ENCODE measurements at places on chromosomes 12 and 14.

DNA sequence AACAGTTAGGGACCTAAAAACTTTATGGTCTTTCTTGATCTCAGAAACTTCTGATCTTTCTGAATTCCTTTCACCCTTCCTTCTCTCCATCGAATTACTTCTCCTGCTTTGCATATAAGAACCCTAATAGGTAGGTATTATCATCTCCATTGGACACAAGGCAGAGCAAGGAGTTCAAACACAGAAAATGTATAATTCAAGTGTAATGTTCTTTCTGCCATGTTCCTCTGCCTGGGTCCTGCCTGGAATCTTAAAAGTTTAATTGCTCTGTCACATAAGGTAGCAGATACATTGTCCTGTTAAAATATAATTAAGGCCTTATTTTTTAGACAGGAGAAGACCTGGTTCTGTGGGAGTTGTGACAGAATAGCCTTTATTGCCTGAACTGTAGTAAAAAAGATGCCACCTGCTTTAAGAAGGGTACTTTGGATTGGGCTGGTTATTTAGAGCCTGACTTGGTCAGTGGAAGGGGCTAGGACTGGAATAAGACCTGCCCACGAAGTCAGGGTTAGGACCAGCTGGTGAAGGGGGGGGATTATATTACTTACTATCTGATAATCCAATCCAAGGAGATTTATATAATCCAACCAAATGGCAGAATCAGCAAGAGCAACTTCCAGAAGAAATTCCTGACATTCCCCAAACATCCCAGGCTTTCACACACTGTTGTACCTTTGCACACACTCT lies 10.4 kb downstream of the G2E3 start:
- DNase-seq, result no peak

- DNase-seq, result no peak
Observed at GRCh38 chr14:50366115-50366514, 30.6 kb downstream of the CDKL1 start.

- no peak for DNase-seq
Observed at GRCh38 chr12:608921-609320, 54.3 kb downstream of the NINJ2 start.

DNA sequence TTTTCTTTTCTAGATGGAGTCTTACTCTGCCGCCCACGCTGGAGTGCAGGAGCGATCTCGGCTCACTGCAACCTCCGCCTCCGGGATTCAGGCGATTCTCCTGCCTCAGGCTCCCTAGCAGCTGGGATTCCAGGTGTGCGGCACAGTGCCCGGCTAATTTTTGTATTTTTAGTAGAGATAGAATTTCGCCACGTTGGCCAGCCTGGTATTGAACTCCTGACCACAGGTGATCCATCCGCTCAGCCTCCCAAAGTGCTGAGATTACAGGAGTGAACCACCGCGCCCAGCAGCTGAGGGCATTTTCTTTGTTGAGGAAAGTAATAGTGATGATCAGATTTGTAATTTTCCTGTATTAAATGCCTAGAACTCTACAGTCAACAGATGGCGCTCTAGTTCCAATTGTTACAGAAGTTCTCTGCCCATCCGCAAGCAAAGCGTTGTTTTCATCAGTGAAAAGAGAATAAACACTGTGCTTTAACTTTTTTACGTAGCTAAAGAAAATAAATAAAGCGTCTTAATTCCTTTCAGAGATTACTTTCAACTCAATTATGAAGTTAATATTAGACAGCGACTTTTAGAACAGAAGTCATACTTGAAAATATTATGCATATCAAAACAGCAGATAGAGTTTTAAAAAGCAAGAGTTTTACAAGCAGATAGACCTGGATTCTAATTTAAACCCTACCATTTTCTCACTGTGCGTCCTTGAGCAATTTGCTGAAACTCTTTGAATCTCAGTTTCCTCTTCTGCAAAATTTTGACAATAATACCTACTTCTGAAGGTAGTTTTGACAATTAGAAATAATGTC lies 335.1 kb downstream of the DUSP6 start:
- DNase-seq, result no peak

GRCh38 chr12:88876857-88877256 lies 296.6 kb upstream of the KITLG start:
- DNase-seq, result no peak

DNA sequence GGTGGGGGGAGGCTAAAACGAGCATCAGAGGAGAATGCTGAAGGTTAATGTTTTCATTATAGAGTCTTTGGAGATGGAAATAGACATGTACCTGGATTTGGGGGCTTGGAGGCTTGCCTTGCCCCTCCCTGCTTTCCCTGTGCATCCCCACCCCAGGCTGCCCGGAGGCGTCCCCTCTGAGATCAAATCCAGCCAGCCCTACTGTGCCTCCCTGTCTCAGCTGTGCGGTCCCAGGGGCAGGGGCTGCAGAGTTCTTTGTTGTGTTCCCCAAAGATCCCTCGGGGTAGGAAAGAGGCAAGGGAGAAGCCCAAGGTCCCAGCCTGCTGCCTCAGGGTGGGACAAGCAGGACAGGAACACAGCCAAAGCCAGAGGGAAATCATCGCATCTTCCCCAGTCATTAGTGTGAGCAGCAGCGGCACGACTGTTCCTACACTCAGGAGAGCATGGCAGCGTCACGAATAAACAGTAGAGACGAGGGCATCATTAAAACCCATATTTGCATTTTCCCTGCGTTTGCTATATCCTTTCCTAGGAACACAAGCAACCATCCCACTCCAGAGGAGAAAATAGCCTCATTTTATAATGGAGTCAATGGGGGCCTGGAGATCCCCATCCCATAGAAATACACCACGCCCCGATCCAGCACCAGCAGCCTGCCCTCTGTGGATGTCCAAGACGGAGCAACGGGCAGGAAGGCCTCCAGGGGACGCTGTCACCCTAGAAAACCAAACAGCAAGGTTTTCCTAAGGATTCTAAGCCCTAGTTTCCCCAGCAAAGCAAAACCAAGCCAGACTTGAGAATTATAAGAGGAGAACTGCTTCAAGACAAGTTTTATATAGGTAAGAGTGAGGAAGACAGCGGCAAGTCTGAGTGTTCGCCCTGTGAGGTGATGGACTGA lies 32.4 kb downstream of the ANO2 start:
- DNase-seq, result no peak

DNA sequence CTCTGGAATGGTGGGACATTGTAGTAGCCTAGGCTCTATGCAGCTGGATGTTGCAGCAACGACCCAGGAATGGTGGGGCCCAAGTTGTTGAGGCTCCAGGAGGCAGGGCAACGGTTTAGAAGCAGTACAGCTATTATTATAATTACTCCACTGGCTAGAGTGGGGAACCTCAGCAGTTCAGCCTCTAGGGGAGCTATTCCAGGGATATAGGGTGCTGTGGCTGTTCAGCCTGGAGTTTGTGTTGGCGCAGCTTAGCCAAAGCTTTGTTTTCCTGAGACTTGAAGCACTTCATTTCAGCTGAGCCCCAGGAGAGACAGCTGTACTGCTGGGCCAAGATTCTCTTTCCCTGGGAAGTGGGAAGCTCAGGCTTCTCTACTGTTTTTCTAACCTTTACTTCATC lies 1023.0 kb upstream of the ATXN7L3B start:
- DNase-seq, result no peak

- no peak for DNase-seq
Observed at GRCh38 chr12:109092497-109093021, 713 bp downstream of the ALKBH2 start.

- DNase-seq, result peak; percentile 23
Observed at GRCh38 chr14:102088012-102088792, 1.4 kb upstream of the HSP90AA1 start.

DNA sequence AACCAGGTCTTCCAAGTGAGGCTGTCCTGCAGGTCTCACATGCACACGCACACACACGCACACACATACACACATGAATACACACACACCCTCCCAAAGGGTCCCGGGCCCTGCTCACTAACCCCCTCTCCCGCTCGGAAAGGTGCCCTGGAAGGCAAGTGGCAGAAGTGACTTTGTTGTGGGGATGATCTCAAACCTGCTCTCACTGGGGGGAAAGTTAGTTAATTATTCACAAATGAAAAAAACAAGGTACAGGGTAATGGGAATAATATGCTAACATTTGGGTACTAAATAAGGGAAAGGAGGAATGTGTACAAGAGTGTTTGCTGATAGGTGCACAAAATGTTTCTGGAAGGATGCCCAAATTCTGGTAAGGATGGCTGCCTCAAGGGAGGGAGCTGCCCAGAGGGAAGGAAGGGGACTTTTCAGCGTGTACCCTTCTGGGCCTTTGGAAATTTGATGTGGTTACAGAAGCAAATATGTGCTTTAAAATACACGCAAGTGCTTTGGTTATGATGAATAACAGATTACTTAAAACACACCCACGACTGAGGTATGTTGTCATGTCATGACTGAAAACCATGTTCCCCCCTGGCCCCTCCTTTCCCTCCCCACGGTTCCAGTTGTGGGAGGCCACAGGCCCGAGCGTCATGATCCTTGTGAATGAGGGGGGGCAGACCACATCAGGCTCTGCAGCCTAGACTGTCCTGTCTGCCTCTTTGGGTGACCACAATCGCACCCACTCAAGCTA lies 43.3 kb upstream of the PLEKHG6 start:
- no peak for DNase-seq

GRCh38 chr12:125163148-125163547 lies 97.9 kb downstream of the AACS start:
- no peak for DNase-seq

DNA sequence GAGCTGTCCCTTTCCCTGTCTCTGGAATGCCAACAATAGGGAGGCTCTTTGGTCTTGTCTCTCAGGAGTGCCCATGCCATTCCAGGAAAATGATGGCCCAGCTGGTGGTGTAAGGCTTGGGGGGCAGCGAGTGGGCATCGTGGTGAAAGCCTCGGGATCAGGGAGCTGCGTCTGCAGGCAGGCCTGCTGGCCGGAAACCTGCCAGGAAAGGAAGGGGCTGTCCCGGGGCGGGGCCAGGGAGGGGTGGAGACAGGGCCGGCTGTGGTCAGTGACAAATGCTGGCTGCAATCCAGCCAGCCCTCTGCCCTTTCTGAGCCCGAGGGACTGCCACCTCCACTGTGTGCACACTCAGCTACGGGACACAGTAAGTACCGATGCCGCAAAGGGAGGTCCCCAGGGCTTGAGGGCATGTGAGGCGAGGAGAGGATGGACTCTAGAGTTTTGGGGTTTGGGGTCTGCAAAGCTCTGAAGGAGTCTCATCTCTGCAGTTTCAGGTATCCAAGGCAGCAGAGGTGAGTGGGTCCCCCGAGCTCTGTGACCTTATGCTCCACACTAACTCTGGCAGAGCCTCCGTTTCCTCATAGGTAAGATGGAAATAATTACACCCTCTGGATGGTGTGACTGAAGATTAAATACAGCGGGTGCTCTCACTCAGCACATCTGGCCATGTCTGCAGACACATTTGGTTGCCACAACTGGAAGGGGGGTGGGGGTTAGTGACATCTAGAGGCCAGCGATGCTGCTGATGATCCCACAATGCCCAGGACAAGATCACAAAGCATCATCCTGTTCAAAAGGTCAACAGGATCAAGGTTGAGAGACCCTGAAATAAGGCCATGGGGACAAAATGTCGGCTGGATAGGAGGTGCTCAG lies at the start of gene SERPINA5:
TSS of gene SERPINA5 (plus strand) at position 300 of the 873 bp plus-strand sequence. CDS start 5,937 bp downstream, outside the sequence.
- no peak for DNase-seq
